ENCODE measurements at places on chromosomes 1 and 21. TPM values are rescaled to one million over a fixed set of nuclear protein-coding genes. Genes with fewer than 3 reads are reported as not detected.

Gene TMEM81
- total RNA-seq: 0.97 TPM

Gene PPT1
- 62.7 TPM for total RNA-seq

Gene CENPS
- 13.3 TPM for total RNA-seq

Gene MYCL
- 2.3 TPM for total RNA-seq

Gene SPSB1
- total RNA-seq: 7.1 TPM

Gene MAN1C1
- total RNA-seq: under 0.01 TPM

Gene GJA9
- total RNA-seq: not detected

Gene LENEP
- total RNA-seq: not detected

Gene TMIGD3
- 0.32 TPM for total RNA-seq

Gene CD1B
- total RNA-seq: not detected

Gene IL24
- 0.15 TPM for total RNA-seq

Gene CLEC20A
- not detected for total RNA-seq

Gene GJA8
- total RNA-seq: not detected

Gene DYNLT5
- total RNA-seq: 4.2 TPM

Gene CD5L
- not detected for total RNA-seq

Gene DMBX1
- not detected for total RNA-seq

Gene FMO4
- total RNA-seq: 0.97 TPM

Gene GON4L
- 30.5 TPM for total RNA-seq

Gene AKR7A2
- total RNA-seq: 77.4 TPM

Gene MAP10
- total RNA-seq: 1.4 TPM

Gene ALDH9A1
- 93.5 TPM for total RNA-seq

Gene FCER1G
- not detected for total RNA-seq

Gene DYNLT4
- not detected for total RNA-seq

Gene KRTAP19-3
- total RNA-seq: not detected

Gene NRAS
- total RNA-seq: 87.4 TPM

Gene ESPN
- 1.3 TPM for total RNA-seq

Gene KRTAP13-2
- not detected for total RNA-seq

Gene GGPS1
- 18.1 TPM for total RNA-seq

Gene ADORA3
- total RNA-seq: not detected

Gene KLHDC8A
- total RNA-seq: under 0.01 TPM

Gene RIPK4
- total RNA-seq: not detected

Gene ETV3L
- not detected for total RNA-seq

Gene KCNJ9
- not detected for total RNA-seq

Gene NMNAT2
- total RNA-seq: under 0.01 TPM

Gene HFM1
- total RNA-seq: 0.32 TPM

Gene TMEM52
- not detected for total RNA-seq

Gene TIE1
- 536 TPM for total RNA-seq

Gene FCRL1
- total RNA-seq: not detected

Gene RBM15
- total RNA-seq: 33.8 TPM

Gene AMY1B
- not detected for total RNA-seq

Gene CNR2
- total RNA-seq: not detected

Gene PRKAA2
- total RNA-seq: 2.3 TPM

Gene FOXD3
- not detected for total RNA-seq

Gene NHLH1
- not detected for total RNA-seq

Gene SPATA17
- under 0.01 TPM for total RNA-seq

Gene TMEM61
- not detected for total RNA-seq

Gene ACOT11
- total RNA-seq: 3.6 TPM

Gene MSH4
- total RNA-seq: under 0.01 TPM

Gene PKP1
- not detected for total RNA-seq

Gene CACNA1S
- total RNA-seq: not detected

Gene TNFRSF1B
- total RNA-seq: 20.8 TPM
